Vagina (tissue), 2 donors: ENCODE measurements at places on chromosomes 1 and 21.

GRCh38 chr1:39646232-39647081 lies 7.0 kb upstream of the HEYL start:
- DNase-seq = no peak

GRCh38 chr1:151492120-151492519 lies 19.1 kb upstream of the CGN start:
- no peak for DNase-seq

GRCh38 chr1:147924813-147925212 lies 3.4 kb upstream of the GPR89B start:
- no peak for DNase-seq

- DNase-seq = no peak
Measured at GRCh38 chr1:12441414-12442105, 176.4 kb downstream of the DHRS3 start.

- DNase-seq = no peak
Measured at GRCh38 chr1:161930064-161930463, 93.6 kb downstream of the OLFML2B start.

GRCh38 chr1:116943438-116943837 lies 33.7 kb downstream of the PTGFRN start:
- peak; percentile 49 for DNase-seq

DNA sequence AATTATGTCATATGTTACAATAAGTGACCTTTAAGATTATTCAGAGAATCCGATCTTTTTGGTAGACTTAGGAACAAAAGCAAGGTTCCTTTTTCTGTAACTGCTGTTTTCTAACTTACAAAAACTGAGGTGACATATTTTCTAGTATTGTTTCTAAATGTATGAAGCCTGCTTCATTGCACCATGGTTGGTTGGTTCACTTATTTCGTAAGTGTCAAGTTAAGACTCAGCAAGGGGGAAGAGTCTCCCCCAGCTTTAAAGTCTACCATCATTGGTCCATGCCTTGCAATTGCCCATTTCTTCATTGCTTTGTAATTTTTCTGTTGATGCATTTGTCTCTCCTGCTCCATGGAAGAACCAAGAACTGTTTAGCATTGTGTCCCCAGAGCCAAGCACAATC lies 136.9 kb downstream of the DISC1 start:
- DNase-seq = no peak

- no peak for DNase-seq
Measured at GRCh38 chr21:45140346-45140940, 66.1 kb downstream of the ADARB1 start.

- no peak for DNase-seq
Measured at GRCh38 chr1:17016317-17016661, 4.6 kb upstream of the ATP13A2 start.

GRCh38 chr1:204266504-204267034 lies 52.8 kb upstream of the GOLT1A start:
- DNase-seq = no peak

DNA sequence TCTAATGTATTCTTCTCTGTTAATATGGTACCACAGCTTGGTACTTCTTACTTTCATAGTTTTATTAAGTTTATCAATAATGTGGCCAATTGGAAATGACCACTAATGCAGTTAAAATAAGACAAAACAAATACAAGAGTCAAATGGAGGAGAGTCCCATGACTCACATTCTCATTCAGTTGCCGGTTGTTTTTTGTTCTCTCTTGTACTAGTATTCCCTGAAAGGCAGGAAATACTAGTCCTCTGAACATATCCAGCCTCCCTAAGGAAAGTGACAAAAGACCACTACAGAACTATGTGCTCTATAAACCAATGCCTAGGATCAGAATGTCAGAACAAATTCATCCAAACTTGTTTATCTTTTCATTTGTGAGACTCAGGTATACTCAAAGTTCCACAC lies 165.2 kb upstream of the SAMSN1 start:
- no peak for DNase-seq
